ENCODE measurements at places on chromosomes 7 and 10.
A peak's percentile ranks its signal among the peaks of the same experiment; 100 is the strongest.

- no peak for DNase-seq
Measured at GRCh38 chr10:90743291-90743690, 114.5 kb downstream of the HTR7 start.

DNA sequence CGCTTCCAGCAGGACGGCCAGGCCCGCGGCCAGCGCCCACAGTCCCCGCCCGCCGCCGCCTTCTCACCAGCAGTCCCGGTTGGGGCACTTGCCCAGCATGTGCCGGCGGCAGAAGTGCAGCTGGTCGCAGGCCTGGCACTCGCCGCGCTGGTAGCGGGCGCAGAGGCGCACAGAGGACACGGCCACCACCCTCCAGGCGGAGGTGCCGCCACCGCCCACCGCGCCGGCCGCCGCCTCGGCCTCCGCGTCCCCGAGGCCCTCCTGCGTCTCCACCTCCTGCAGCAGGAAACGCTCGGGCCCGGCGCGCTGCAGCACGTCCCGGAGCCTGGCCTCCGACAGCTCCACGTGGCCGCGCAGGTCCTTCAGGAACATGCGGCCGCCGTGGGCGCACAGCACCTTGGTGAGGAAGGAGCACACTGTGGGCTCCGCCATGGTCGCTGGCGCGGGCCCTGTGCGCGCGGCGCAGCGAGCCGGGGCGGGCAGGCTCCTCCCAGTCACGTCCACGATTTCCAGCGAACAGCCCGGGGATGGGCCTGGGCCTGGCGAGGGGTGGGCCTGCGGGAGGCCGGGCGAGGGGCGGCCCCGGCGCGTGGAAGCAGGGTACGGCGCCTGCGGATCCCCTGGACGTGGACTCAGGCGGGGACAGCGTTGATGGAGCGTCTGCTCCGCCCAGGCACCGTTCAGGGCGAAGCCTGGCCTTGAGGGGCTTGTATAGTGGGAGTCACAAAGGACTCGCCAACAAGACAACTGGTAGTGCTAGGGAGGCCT lies at the start of gene ZC3HAV1L:
Gene ZC3HAV1L (minus strand): TSS at position 457 of the 768 bp plus-strand sequence. CDS start 25 bp downstream, at position 432.
- no peak for DNase-seq

GRCh38 chr7:47609803-47610452 lies 28.0 kb upstream of the TNS3 start:
- peak; percentile 93 for DNase-seq

DNA sequence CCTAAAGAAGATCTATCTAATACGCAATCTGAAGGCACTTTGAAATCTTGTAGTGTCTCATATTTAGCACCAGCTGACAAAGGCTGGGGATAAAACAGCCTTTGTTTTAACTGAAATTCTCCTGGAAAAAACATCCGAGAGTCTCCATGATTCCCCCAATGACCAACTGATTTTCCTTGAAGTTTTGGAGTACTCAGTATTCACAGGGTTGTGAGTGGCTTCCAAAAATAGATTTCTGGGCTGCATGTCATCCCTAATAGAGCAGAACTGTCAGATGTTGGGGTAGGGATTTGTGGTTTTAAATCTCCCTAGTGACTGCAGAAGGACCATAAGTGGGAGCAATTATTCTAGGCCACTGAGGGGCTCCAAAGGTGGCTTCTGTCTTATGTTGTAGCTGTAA lies 206.4 kb downstream of the TAX1BP1 start:
- DNase-seq = no peak

Measured in AG09309 (cell line).